ENCODE measurements at places on chromosomes 4 and X. TPM values are rescaled to one million over a fixed set of nuclear protein-coding genes. Genes with fewer than 3 reads are reported as not detected.

The MAGEC1 gene
- 0.02 TPM for total RNA-seq

The GSX2 gene
- total RNA-seq = not detected

The FAM114A1 gene
- total RNA-seq = 30.1 TPM

The HHIP gene
- total RNA-seq = 0.74 TPM

The CDS1 gene
- total RNA-seq = 0.81 TPM

The TEC gene
- total RNA-seq = 1.3 TPM

The ACE2 gene
- total RNA-seq = not detected

The AGA gene
- total RNA-seq = 17.3 TPM

The STAG2 gene
- total RNA-seq = 39.2 TPM

The EMD gene
- 127 TPM for total RNA-seq

The TRPC5OS gene
- not detected for total RNA-seq

The ARHGEF38 gene
- total RNA-seq = not detected

The SPANXN3 gene
- not detected for total RNA-seq

The TSR2 gene
- 56.3 TPM for total RNA-seq

The TMSB15A gene
- not detected for total RNA-seq

The NIPAL1 gene
- total RNA-seq = 0.92 TPM

The POLN gene
- 0.96 TPM for total RNA-seq

The ZNF275 gene
- 6.0 TPM for total RNA-seq

The SMIM10 gene
- 0.17 TPM for total RNA-seq

The TCEAL6 gene
- not detected for total RNA-seq

The ARX gene
- 0.29 TPM for total RNA-seq

The GPR78 gene
- total RNA-seq = not detected

The USP51 gene
- total RNA-seq = 0.49 TPM

The CENPI gene
- 12.8 TPM for total RNA-seq

The C1GALT1C1 gene
- 35.1 TPM for total RNA-seq

The P2RY4 gene
- total RNA-seq = not detected

The NPNT gene
- 0.18 TPM for total RNA-seq

The CT45A8 gene
- not detected for total RNA-seq

The PABPC4L gene
- 0.08 TPM for total RNA-seq

The USP17L13 gene
- not detected for total RNA-seq

The SMIM43 gene
- 0.20 TPM for total RNA-seq

The TENT5D gene
- not detected for total RNA-seq

The XAGE1A gene
- total RNA-seq = not detected

The CFAP299 gene
- not detected for total RNA-seq

The DCLK2 gene
- total RNA-seq = 10.4 TPM

The CD38 gene
- 7.6 TPM for total RNA-seq

The ZNF182 gene
- total RNA-seq = 3.6 TPM

The ATP2B3 gene
- 0.08 TPM for total RNA-seq

The MAGEB4 gene
- total RNA-seq = not detected

The KLHL15 gene
- total RNA-seq = 4.5 TPM

Data from A549 treated with RU486 at 1 μM for 4 hours (cell line).